Activated CD8-positive, alpha-beta memory T cell treated with anti-CD3 and anti-CD28 coated beads, Interleukin-2, amount 10 ng/mL, durations not matched to agents 7 days and 5 days (primary cell): ENCODE measurements at places on chromosomes 1 and 21. TPM values are rescaled to one million over a fixed set of nuclear protein-coding genes. Genes with fewer than 3 reads are reported as not detected.

- no peak for DNase-seq
- no peaks in the 10 kb centered on the region for H3K27me3 ChIP-seq
- H3K27ac ChIP-seq, result no peak overlapping the region
- peaks cover 7% of the 10 kb centered on the region for H3K36me3 ChIP-seq
- H3K4me3 ChIP-seq, result no peak overlapping the region
- peaks cover 37% of the 10 kb centered on the region for H3K4me1 ChIP-seq
Observed at GRCh38 chr1:51576923-51577322, 40.0 kb upstream of the OSBPL9 start.

- no peaks in the 10 kb centered on the region for H3K27me3 ChIP-seq
- H3K27ac ChIP-seq, result peak overlapping the region; percentile 73
- H3K4me1 ChIP-seq, result peaks cover 60% of the 10 kb centered on the region
- no peak for DNase-seq
- H3K4me3 ChIP-seq, result no peak overlapping the region
Observed at GRCh38 chr1:198734323-198735008, 95.6 kb downstream of the PTPRC start.

TMPRSS3 gene
- 22.3 TPM for total RNA-seq

DNA sequence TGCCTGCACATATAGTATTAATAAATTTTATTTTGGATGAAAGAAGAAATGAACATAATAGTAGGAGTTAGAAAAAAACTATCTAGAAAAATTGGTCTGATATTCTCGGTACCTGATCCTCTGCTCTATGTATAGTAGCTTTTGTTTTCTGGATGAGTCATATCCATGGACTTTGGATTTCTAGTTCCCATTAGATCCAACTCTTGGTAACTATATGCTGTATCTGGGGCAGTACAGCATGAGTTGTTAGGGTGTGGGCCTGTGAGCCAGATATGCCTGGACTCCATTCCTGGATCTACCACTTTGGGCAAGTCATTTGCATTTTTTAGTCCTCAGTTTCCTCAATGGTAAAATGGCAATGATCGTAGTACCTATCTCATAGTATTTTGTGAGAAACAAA is 372.2 kb upstream of the PKN2 start:
- no peak overlapping the region for H3K4me3 ChIP-seq
- H3K27ac ChIP-seq, result no peak overlapping the region
- H3K27me3 ChIP-seq, result no peaks in the 10 kb centered on the region
- H3K36me3 ChIP-seq, result no peaks in the 10 kb centered on the region
- no peak for DNase-seq

GRCh38 chr1:118984086-118984721 is 3.9 kb downstream of the TBX15 start:
- peaks cover 8% of the 10 kb centered on the region for H3K4me1 ChIP-seq
- H3K4me3 ChIP-seq, result no peak overlapping the region
- peak overlapping the region; percentile 61 for H3K27ac ChIP-seq
- peaks cover 92% of the 10 kb centered on the region for H3K27me3 ChIP-seq
- DNase-seq, result no peak
- peaks cover 19% of the 10 kb centered on the region for H3K36me3 ChIP-seq

DNA sequence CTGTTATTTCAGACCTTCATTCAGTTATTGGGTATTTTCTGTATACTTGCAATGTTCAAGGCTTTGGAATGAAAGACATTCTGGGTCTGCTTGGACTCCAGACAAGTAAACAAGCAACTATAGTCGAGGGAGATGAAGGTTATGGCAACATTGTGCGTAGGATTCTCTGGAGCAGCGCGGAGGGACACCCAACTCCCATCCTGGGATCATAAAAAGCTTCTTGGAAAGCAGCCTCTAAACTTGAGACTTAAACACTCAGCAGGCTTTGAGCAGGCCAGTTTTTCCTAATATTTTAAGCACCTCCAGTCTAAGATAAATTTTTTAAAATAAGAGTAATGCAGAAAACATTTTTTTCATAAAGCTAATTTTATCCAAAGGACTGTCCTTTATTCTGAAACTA is 7.6 kb upstream of the LYST start:
- peaks cover 72% of the 10 kb centered on the region for H3K4me1 ChIP-seq
- H3K4me3 ChIP-seq, result no peak overlapping the region
- peaks cover 3% of the 10 kb centered on the region for H3K36me3 ChIP-seq
- DNase-seq, result no peak
- peak overlapping the region; percentile 91 for H3K27ac ChIP-seq
- no peaks in the 10 kb centered on the region for H3K27me3 ChIP-seq

DNA sequence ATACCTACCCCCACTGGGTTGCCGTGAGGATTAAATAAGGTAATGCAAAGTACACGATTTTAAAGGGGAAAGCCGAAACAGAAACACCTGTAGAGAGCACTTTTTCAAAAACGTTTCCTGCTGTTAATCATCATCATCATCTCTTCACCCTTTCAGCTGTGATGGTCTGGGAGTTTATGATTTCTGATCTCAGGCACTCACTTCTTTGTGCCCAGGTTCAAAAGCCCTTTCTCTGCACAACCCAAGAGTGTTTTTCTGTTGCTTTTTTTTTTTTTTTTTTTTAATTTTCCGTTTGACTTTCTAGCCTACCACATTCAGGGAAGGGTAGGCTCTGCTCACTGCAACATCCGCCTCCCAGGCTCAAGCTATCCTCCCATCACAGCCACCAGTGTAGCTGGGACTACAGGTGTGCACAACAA is 936 bp upstream of the UBXN11 start:
- peak overlapping the region; percentile 86 for H3K4me3 ChIP-seq
- H3K4me1 ChIP-seq, result peaks cover 38% of the 10 kb centered on the region
- no peaks in the 10 kb centered on the region for H3K27me3 ChIP-seq
- H3K36me3 ChIP-seq, result no peaks in the 10 kb centered on the region
- H3K27ac ChIP-seq, result peak overlapping the region; percentile 91
- DNase-seq, result no peak
